ENCODE measurements at places on chromosomes 3 and 15. TPM values are rescaled to one million over a fixed set of nuclear protein-coding genes. Genes with fewer than 3 reads are reported as not detected.

- H3K36me3 ChIP-seq = peaks cover 3% of the 10 kb centered on the region
- no peaks in the 10 kb centered on the region for H3K27me3 ChIP-seq
- H3K27ac ChIP-seq = no peak overlapping the region
- no peak for DNase-seq
Observed at GRCh38 chr3:41274944-41275668, 75.8 kb downstream of the CTNNB1 start.

GRCh38 chr15:71634820-71635560 is 175.4 kb upstream of the NR2E3 start:
- H3K36me3 ChIP-seq = no peaks in the 10 kb centered on the region
- no peak for DNase-seq
- no peak overlapping the region for H3K4me3 ChIP-seq
- H3K27me3 ChIP-seq = peaks cover 3% of the 10 kb centered on the region

DNA sequence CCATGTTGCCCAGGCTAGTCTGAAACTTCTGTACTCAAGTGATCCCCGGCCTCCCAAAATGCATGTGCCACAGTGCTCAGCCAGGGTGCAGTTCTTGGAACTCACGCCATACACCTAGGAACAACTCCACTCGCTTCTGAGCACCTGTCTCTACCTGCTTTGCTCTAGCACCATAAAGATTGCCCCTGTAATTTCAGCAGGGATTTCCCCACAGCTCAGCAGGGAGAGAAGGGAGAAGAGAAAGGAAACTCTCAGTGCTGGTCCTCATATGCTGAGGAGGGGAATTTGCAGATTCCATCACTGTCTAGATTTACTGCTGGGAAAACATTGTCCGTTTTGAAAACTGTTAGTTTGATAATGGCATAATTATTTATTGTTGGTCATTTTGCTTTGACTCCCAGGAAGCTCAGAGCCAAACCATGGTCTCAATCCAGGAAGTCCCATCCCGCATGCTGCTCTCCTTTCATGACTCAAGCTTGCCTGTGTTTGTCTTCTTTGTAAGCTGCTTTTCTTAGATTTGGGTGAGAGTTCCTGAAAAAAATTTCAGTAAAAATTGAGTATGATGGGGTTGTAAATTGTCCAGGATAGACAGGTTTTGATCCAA is 24.2 kb downstream of the TRIM71 start:
- no peak overlapping the region for H3K27ac ChIP-seq
- H3K4me3 ChIP-seq = peak overlapping the region; percentile 1
- H3K27me3 ChIP-seq = no peaks in the 10 kb centered on the region
- peaks cover 87% of the 10 kb centered on the region for H3K4me1 ChIP-seq
- no peak for DNase-seq

Gene TTC21A
- total RNA-seq = 8.2 TPM

Gene PROS1
- total RNA-seq = 12.0 TPM

Measured in neural crest cell (in vitro differentiated cells).